Activated CD4-positive, alpha-beta T cell treated with anti-CD3 and anti-CD28 coated beads, Interleukin-2, amount 50 U/mL, for 4 hours (primary cell): ENCODE measurements at places on chromosomes 5 and 9.

GRCh38 chr5:60978968-60979367 is 34.0 kb downstream of the NDUFAF2 start:
- no peak for DNase-seq

DNA sequence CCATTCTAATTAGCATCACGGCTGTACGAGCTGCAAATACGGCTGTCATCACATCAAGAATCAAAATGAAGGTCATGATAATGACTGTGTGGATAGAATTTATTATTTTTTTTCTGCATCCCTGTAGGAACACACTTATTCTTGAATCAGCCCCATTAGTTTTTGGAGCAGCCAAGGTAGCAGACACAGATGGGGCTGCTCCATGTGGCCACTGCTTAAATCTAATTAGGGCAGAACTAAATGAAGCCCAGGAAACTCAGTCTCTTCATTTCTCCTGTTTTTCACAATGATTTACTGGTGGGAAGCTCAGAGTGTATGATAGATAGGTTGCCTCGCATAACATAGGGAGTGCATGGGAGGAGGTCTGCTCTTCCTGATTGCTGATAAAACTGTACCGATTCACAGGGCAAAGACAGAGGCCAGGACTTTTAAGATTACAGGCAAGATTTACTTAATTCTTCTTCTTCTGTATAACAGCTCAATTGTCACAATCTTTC is 275.5 kb downstream of the GLIS3 start:
- DNase-seq, result no peak

DNA sequence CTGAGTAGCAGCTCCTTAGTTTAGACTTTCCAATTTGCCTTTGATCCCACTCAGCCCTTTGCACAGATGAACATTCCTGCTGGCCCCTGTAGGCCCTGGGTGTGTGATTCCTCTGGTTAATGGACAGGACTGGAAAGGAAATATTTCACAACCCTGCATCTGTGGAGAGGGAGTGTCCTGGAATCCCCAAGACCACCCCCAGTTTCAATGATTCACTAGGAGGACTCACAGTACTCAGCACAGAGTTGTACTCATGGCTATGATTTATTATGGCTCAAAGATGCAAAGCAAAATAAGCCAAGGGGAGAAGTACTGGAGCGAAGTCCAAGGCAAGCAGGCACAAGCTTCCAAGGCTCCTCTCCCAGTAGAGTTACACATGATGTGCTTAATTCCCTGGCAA is 42.4 kb upstream of the TJP2 start:
- no peak for DNase-seq

- no peak for DNase-seq
Observed at GRCh38 chr5:78627766-78628165, 20.8 kb downstream of the LHFPL2 start.

- DNase-seq, result no peak
Observed at GRCh38 chr5:66551945-66552344, 44.2 kb upstream of the MAST4 start.

DNA sequence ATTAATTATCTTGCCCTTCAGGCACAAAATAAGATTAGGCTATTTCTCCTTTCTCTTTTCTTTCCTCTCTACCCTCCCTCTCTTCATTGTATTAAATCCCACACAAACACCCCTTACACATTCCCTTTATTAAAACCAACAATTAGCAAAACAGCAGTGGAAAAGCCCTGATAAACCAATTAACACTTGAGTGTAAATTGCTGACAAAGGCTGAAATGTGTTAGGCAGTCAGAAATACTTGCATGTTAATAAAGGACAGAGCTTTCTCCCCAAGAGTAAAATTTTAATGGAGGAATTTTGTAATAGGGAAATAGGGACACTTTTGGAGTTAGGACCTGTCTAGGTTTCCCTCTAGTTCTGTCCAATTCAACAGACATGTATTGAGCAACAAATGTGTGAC is 370.9 kb downstream of the MRPS30 start:
- no peak for DNase-seq

- no peak for DNase-seq
Observed at GRCh38 chr5:136246122-136246521, 53.2 kb upstream of the SMIM32 start.

GRCh38 chr9:113603048-113603375 is 139.5 kb downstream of the RGS3 start:
- no peak for DNase-seq

- DNase-seq, result no peak
Observed at GRCh38 chr5:65191554-65192135, 290.1 kb downstream of the ADAMTS6 start.

DNA sequence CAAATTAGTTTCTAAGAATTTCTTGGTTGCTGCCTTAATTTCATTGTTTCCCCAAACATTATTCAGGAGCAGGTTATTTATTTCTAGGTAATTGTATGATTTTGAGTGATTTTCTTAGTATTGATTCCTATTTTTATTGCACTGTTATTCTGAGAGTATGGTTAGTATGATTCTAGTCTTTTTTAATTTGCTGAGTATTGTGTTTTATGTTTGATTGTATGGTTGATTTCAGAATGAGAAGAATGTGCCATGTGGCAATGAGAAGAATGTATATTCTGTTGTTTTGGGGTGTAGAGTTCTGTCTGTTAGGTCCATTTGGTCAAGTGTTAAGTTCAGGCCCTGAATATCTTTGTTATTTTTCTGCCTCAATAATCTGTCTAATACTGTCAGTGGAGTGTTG is 27.1 kb downstream of the LOX start:
- no peak for DNase-seq

DNA sequence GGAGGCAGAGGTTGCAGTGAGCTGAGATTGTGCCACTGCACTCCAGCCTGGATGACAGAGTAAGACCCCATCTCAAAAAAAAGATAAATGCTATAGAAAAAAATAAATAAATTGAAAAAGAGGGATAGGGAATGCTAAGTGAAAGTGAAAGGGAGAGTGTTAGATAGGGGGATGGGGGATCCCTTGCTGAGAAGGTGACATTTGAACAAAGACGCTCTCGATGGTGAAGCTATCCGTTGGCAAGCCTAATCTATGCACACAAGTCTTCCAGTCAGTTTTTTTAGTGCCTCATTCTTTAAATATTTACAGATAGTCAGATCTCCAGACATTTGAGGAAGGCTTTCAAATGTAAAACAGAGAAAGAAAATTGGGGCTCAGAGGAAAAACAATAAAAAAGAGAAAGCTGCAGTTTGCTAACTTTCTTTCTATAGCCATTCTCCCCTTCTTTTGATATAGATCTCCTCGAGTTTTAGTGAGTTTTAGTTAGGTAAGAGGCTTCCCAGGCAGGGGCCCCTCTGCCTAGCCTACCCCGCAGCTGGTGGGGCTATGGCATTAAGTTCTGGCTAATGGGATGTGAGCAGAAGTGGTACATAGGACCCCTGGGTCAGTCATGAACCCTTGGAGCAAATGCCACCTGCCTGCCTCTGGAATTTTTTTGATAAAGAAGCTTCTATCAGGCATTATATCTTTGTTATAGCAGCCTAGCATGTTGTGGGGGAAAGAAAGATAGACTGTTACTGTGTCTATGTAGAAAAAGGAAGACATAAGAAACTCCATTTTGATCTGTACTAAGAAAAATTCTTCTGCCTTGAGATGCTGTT is 12.0 kb downstream of the GLRX start:
- DNase-seq, result no peak

DNA sequence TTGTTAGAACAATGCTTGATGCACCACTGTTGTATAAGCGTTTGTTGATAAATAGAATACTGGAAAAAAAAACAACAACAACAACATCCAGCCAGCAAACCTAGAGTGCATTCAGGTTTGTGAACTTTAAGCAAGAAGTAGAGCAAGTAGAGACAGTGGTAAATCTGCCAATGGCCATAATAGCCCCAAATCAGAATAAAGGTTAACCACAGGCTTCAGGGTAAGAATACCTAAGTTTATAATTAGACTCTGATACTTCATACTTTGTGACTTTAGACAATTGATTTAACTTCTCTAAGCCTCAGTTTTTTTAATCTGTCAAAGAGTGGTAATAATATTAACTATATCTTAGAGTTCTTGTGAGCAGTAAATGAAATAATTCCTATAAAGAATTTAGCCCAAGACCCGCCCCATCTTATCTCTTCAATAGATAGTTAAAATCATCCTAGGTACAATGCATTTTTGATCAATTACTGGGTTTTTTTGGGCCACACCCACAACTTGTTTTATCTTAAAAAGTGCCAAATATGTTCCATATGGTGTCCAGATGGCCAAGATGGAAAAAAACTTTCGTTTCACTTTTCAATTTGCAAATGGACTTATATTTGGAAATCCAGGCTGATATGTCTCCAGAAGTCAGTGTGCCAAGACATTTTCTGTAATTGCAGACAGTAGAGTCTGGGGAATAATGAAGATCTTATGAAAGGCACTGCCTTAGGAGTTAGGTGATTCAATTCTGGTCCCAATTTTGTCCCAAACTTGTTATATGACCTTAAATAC is 24.5 kb upstream of the DPYSL3 start:
- DNase-seq, result no peak

- no peak for DNase-seq
Observed at GRCh38 chr9:78668148-78668832, 371.4 kb downstream of the PSAT1 start.

DNA sequence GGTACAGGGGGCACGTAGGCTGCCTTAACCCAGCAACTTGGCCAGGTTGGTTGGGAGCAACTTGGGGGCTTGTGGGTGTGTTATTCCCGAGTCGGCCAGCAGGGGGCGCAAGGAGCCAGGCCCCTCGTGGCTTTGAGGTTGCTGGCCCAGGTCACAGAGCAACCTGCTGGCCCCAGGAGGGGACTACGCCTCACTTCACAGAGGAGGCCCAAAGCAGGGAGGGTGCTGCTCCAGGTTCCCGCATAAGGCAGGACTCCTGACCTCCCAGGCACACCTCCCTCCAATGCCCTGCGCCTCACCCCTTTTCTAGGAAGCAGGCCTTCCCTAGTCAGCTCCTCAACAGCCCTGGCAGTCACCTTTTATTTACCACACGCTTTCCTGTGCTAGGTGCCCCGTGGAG is 18.1 kb downstream of the KYAT1 start:
- DNase-seq, result peak; percentile 84

- no peak for DNase-seq
Observed at GRCh38 chr9:97761056-97761598, 64.0 kb upstream of the XPA start.
